ENCODE measurements at places on chromosomes 11 and 22. TPM values are rescaled to one million over a fixed set of nuclear protein-coding genes. Genes with fewer than 3 reads are reported as not detected.
A peak's percentile ranks its signal among the peaks of the same experiment; 100 is the strongest.

GRCh38 chr11:1912289-1912878 is 7.1 kb upstream of the TNNT3 start:
- DNase-seq: no peak

- no peak for DNase-seq
Measured at GRCh38 chr11:113596658-113597057, 109.5 kb downstream of the TMPRSS5 start.

- no peak for DNase-seq
Measured at GRCh38 chr11:86035164-86035563, 33.7 kb downstream of the PICALM start.

GRCh38 chr11:19525714-19526113 is 186.9 kb upstream of the NAV2 start:
- DNase-seq: no peak

DNA sequence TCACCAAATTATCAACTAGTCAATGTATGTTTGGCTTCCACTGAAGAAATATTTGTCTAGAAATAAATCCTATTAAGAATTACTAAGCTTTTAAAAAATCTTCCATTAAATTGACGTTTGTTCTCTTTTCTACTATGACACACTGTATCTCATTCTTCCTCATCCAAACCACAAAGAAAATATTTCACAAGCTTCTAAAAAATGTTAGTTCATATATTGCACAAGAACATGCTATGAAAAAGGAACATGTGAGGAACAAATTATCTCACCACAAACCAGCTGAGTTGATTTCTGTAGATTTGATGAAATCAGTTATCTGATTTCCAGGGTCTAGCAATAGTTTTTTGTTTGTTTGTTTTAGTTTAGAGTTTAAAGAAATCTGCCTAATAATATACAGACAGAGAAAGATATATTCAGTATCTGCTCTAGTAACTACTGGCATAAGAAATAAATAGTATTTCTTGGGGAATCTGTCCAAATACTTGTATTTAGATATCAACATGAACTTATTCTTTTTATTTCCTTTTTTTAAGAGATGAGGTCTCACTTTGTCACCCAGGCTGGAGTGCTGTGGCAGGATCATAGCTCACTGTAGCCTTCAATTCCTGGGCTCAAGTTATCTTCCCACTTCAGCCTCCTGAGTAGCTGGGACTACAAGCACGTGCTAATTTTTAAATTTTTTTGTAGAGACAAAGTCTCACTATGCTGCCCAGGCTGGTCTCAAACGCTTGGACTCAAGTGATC is 161.7 kb downstream of the ATG16L2 start:
- DNase-seq: no peak

DNA sequence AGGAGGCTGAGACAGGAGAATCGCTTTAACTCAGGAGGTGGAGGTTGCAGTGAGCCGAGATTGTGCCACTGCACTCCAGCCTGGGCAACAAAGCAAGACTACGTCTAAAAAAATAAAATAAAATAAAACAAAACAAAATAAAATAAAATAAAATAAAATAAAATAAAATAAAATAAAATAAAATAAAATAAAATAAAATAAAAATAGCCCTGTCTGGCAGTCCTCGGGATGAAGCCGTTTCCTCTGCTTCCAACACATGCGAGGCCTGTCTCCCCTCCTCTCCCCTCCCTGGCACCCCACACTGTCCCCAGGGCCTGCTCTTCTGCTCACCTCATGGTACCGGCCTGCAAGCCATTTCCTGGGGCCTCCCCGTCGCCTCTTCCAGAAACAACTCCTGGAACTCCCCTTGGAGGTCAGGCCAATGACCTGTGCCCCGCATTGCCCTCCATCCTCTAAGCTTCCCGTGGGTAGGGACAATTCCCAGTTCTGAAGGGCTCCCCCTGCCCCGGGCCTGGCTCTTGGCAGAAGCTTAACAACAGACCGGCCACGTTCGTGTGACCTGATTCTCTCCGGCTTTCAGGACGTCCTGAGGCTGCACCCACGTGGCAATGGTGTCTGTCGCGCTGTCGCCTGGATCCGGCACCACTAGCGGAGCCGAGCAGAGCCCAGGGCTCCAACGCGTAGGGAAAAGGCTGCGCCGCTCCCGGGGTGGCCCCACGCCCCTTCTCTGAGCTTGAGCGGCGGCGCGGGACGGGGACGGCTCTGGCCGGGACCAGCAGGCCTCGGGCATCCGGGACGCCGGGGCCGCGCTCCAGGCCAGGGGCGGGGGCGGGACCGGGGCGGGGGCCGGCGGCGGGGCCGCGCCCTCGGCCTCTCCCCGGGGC is 456 bp upstream of the PARVB start:
- peak; percentile 67 for DNase-seq

DNA sequence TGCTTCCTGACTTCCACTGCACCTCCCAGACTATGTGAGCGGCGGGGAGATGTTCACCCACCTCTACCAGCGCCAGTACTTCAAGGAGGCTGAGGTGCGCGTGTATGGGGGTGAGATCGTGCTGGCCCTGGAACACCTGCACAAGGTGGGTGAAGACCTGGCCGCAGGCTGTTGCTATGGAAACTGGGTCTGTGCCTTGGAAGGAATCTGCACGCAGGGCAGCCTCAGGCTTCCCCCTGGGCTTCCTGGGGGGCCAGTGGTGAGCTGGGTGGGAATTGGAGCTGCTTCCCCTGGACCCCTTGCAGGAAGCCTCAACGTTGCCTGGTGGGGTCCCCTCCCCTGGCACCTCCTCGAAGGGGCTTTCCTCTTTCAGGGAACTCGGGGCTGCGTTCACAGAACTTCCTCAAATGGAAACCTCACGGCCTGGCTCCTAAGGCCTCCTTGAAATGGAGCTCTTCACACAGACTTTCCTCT is 1.5 kb downstream of the RPS6KA4 start:
- DNase-seq: no peak

PANX2 gene
- 0.27 TPM for total RNA-seq

CLMP gene
- not detected for total RNA-seq

ZDHHC5 gene
- 60.7 TPM for total RNA-seq

DEFB131B gene
- not detected for total RNA-seq

NAALADL1 gene
- 11.3 TPM for total RNA-seq

All from activated B cell treated with CpG ODN at 0.5 μM for 24 hours (primary cell).